ENCODE measurements at places on chromosomes 4 and X.
A peak's percentile ranks its signal among the peaks of the same experiment; 100 is the strongest.

- DNase-seq = peak; percentile 61
Measured at GRCh38 chr4:89509708-89510281, 202.2 kb upstream of the GPRIN3 start.

GRCh38 chr4:34850421-34850820 lies 1393.9 kb downstream of the ARAP2 start:
- no peak for DNase-seq

DNA sequence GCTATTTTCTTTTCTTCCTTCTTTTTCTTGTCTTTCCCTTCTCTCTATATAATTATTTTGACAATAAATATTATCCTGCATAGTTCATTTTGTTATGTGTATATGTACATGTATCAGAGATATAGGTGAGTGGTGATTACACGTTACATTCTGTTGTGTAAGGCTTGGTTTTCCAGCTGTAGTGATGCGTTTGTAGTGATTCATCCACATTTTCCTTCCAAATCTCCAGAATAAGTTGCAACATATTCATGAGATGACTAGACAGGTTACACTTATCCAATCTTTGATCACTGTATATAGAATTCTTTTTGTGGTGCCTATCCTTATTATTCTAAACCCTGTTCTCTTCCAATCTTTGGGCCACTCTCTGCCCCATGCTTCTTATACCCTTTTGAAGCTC lies 540.2 kb downstream of the GBA3 start:
- DNase-seq = no peak

- no peak for DNase-seq
Measured at GRCh38 chrX:41923978-41924683, 777 bp upstream of the CASK start.

- DNase-seq = no peak
Measured at GRCh38 chr4:74855879-74856278, 61.6 kb upstream of the BTC start.

- DNase-seq = no peak
Measured at GRCh38 chr4:79163981-79164490, 161.8 kb downstream of the NAA11 start.

DNA sequence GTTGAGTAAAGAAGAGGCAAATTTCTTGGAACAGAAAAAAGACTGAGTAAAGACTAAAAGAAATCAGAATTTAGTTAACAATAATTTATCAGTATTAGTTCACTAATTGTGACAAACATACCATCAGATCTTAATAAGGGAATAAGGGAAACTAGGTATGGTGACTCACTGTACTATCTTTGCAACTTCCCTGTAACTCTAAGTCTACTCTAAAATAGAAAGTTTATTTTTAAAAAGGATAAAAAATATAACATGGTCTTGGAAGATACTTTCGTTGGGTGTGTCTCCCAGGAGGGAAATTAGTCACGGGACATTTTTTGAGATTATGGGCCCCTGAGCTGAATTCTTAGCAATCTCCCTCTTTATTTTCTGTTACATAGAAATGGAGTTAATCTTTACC lies 97.3 kb downstream of the EMCN start:
- DNase-seq = no peak

GRCh38 chr4:91280551-91281290 lies 1023.0 kb upstream of the GRID2 start:
- no peak for DNase-seq

- peak; percentile 91 for DNase-seq
Measured at GRCh38 chr4:140373328-140374129, at the start of gene SCOC. Gene SCOC (plus strand): TSS chr4:140373646. CDS start chr4:140379171, 5,525 bp downstream.

- peak; percentile 62 for DNase-seq
Measured at GRCh38 chr4:20368926-20369325, 117.2 kb downstream of the SLIT2 start.

DNA sequence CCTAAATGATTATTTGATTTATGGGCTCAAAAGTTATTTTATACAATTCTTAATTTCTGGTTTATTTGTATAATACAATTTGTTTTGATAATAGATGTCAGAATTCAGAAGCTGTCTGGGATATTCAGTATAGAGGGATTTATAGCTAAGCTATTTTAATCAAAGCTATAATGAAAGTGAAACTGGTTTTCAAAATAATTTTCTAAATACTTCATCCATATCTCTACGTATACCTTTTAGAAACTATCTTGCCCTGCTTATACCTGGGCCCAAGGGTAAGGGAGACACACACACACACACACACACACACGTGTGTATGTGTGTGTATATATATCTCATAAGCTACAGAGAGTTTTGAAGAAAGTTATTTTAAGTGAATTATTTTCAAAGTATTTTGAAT lies 2.9 kb downstream of the TMEM131L start:
- DNase-seq = no peak

DNA sequence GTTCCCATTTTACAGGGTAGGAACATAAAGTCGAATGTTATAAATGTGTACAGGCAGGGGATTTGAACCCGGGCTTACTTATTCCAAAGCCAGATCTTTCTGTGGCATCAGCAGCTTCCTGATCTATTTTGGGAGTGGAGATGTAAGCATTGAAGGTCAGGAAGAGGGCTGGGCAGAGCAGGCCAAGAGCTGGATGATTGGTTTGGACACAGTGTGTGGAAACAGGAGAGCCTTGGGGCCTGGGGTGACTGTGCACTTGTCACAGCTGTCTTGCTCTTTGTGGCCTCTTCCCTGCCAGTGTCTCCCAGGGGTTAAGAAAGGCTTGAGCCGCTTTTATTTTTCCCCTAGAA lies 127.9 kb upstream of the ENPP6 start:
- DNase-seq = no peak

DNA sequence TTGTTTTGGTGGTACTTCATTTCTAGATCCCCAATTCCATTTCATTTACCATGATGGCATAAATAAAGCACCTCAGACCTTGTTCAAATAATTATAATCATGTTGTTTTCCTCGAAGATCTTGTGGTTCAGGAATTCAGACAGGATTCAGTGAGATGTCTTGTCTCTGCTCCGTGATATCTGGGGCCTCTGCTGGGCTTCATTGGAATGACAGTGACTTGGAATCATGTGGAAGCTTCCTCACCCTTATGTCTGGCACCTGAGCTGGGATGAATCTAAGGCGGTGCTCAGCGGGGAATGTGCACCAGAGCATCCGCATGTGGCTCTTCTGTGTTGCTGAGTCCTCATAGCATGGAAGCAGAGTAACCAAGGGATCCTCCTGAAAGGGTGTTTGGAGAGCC lies 132.2 kb downstream of the VEGFC start:
- no peak for DNase-seq

- DNase-seq = no peak
Measured at GRCh38 chr4:105148776-105149175, 2.1 kb downstream of the TET2 start.

DNA sequence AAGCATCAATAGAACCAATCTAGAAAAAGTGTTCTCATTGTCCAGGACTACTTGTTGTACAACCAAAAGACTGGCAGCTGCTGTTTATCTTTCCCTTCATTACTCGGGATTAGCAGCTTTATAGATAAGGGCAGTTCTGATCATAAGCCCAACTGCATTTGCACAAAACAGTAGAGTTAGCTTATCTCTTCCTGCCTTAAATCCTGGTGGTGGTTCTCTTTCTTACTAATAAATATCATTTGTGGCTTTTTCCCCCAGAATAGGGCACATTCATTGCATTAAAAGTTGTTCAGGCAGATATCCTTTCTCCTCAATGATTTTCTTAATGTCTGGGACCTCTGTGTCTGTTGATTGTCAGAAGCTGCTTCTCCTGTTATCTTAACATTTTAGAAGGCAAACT lies 20.2 kb upstream of the RRAGB start:
- no peak for DNase-seq

- no peak for DNase-seq
Measured at GRCh38 chrX:30010471-30010870, 204.9 kb upstream of the MAGEB2 start.

GRCh38 chr4:140302151-140302859 lies 71.1 kb upstream of the SCOC start:
- DNase-seq = no peak

GRCh38 chr4:129377131-129377845 lies 281.3 kb downstream of the C4orf33 start:
- DNase-seq = no peak

DNA sequence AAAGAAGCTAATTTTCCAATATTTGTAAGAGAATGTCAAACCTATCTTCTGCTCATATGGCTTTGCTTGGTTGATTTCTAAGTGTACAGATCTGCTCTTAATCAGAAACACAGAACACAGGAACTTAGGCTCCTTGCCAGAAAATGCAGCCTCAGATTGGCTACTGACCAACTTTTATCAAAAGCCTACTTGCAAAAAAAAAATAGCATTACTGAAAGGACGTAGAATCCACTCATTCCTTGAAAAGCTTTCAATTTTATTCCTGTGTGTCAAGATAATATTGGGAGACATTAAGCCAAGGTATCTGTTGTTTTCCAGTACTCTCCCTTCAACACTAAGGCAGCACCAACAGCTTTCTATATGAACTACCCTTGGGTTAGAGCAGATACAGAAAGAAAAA lies 127.6 kb upstream of the INTU start:
- peak; percentile 16 for DNase-seq

- DNase-seq = no peak
Measured at GRCh38 chrX:140933874-140934655, 68.3 kb upstream of the SPANXB1 start.

DNA sequence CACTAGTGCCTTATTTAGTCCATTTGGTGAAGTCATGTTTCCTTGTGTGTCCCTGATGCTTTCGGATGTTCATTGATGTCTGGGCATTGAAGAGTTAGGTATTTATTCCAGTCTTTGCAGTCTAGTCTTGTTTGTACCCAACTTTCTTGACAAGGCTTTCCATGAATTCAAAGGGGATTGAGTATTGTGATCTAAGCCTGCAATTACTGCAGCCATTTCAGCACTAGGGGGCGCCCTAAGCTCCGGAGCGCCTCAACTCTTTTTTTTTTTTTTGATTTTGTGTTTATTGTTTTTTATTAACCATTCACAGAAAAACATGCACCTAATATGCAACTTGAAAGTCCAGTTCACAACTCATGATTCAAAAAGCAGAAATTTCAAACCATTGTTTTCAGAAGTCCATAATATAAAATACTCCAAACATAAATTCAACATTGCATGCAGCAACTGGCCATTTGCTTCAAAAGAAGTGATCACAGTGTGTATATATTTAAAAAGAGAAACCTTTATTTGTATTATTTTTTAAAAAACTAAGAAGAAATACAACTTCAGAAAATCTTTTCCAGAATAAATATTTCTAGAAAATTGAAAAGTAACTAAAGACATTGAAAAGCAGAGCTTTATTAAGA lies 59.2 kb downstream of the PTPN13 start:
- no peak for DNase-seq

DNA sequence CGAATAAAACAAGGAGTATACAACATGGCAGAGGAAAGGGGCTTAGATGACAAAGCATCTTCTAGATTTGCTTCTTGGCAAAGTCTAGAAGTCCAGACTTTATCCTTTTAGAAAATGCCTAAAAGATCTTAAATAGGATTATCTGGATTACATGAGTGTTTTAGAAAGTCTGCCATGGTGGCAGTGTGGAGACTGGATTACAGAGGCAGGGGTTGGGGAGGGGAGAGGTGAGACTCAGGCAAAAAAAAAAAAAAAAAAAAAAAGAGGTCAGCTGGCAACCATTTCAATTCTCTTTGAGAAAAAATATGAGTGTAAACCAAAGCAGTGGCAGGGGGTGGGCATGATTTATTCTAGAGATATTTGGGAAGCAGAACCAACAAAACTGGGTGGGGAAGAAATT lies 17.4 kb downstream of the ZNF827 start:
- no peak for DNase-seq

- no peak for DNase-seq
Measured at GRCh38 chr4:25861280-25861950, 1.4 kb downstream of the SEL1L3 start.

- no peak for DNase-seq
Measured at GRCh38 chr4:165827018-165827417, 46.0 kb upstream of the TLL1 start.

- DNase-seq = no peak
Measured at GRCh38 chrX:116172976-116173375, 2.4 kb downstream of the AGTR2 start.

DNA sequence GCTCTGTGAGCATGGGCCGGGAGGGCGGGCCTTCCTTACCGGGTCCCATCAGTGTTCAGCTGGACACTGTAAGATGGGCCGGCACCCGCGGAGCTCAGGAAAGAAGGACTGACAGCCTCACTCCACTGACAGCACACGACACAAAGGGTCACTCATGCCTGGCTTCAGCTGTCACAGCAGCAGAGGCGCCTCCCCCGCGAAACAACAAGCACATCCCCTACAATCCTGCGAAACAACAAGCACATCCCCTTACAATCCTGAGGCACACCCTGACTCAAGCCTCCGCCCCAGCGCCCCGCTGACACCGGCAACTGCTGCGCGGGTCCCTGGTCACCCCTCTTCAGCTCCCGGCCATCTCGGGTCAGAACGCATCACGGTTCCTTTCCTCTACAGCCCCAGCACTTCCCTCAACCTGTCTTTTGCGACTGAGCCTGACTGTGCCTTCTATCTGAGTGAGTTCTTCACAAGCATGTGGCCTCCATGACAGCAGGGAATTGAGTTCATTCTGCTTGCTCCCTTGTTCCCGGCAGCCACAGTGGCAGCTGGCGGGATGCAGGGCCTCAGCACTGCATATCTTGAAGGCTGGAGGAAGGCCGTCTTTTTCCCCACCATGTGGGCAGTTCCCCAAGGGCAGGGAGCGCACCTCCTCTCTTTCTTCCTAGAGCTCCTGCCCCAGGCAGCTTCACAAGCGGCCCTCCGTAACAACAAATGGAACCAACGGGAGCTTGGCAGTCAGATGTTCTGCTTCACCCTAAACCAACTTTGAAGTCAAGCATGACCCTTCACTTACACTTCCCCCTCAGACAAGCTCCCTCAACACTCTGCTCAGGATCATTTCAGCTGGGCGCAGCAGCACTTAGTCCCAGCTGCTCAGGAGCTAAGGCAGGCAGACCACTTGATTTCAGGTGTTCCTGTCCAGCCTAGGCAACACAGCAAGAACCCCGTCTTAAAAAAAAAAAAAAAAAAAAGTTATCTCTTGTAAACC lies 39.6 kb downstream of the SCD5 start:
- no peak for DNase-seq

DNA sequence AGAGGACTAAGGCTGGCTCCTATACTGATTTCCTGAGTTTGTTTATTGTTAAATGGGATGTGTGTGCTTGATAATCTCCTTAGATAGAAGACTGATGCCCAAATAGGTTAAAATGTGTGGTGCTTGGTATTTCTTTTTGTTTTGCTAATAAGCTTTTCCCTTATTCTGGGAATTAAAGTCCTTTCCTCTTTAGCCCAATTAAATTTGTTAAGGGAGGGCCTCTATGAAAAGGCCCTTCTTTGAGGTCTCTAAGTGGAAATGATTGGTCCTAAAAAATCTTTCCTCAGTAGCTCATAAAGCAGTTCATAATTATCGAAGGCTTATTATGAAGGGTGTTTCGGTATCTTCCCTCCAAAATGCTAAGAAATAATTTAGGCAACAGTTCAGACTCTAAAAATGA lies at the start of gene RRH:
TSS of gene RRH (plus strand) at position 301 of the 400 bp plus-strand sequence. CDS start at position 357, 56 bp downstream.
- no peak for DNase-seq

DNA sequence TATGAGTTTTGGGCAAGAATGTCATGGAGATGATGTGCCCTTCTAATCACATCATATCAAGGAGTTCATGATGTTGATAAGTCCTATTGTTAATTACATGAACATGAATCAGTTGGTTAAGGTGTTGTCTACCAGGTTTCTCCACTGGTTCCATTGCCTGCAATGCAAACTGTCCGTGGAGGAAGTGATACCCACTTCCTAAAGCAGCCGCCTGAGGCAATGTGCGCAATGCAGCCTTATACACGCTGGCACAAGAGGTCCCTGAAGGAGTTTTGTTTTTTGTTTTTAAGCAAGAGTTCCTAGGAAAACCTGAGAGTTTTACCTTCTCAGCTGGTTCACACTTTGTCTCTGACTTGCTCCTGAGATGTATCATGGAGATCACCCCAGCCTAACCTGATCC lies 5.9 kb upstream of the GPKOW start:
- DNase-seq = no peak
